ENCODE measurements at places on chromosomes 1 and 21.
A peak's percentile ranks its signal among the peaks of the same experiment; 100 is the strongest.

DNA sequence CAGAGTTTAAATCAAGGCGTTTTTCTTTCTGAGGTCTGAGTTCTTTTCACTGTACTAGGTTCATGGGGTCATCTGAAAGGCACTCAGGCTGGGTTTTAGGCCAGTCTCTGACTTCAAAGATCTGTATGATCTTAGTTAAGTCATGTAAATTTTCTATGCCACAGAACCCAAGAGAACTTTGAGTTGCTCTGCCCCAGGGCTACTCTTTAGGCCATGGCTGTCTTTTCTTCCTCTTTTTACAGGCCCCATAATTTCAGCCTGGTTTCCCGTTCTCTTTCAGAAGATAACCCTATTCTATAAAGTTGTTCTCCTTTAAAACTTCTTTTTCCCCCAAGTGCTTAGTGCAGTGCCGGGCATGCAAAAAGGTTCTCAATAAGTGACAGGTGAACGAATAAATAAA is 26.1 kb downstream of the METTL13 start:
- DNase-seq, result no peak

DNA sequence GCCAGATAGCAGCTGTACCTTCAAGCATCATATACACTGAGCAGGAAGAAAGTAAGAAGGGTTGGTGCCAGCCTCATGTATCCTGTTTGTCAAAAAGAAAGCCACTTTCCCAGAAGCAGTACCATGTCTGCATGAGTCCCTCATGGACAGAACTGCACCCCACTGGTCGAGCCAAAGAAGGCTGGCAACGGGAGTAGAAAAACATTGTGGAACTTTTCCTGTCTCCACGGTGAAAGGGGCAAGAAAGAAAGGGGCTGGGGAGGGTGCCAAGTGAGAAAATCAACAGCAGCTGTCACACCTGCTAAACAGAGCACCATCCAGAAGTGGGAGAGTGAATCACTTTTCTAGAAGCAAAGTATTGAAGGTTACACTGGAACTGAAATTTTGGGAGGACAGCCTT is 621.7 kb downstream of the LMO4 start:
- DNase-seq, result no peak

GRCh38 chr1:223708651-223709268 is 3.6 kb upstream of the CAPN2 start:
- no peak for DNase-seq

DNA sequence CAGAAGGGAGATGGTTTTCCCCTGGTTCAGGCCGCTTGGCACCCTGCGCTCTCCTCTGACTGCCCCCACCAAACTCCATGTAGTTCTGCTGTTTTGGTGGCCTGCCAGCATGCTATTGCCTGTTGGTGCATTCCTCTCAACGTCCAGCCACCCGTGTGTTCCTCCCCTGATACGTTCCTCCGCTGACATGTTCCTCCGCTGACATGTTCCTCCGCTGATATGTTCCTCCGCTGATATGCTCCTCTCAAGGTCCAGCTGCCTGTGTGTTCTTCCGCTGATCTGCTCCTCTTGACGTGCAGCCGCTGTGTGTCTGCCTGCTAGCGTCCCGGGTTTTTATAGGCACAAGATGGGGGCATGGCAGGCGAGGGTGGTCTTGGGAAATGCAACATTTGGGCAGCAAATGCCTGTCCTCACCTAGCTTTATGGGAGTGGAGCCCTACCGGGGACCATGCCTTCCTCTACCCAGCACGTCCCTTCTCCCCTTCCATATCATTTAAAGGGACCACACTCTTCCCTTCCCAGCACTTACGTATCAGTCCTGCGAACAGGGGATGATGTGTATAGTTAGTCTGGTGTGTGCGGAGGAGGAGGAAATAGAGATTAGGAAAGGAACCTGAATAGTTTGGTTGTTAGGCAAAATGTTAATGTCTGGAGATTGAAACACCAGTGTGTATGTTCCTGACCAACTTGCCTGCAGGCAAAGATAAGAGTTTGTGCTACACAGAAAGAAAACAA is 40.6 kb upstream of the PLA2G5 start:
- DNase-seq, result no peak

DNA sequence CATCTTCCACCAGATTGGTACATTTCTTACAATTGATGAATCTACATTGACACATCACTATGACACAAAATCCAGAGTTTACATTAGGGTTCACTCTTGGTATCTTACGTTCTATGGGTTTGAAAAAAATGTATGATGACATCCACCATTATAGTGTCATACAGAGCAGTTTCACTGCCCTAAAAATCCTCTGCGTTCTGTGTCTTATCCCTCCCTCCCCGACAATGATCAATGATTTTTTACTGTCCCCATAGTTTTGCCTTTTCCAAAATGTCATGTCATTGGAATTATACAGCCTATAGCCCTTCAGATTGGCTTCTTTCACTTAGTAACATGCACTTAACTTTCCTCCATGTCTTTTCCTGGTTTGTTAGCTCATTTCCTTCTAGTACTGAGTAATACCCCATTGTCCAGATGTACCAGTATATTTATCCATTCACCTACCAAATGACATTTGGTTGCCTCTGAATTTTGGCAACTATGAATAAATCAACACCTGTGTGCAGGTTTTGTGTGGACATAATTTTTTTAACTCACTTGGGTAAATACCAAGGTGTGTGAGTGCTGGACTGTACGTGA is 80.9 kb upstream of the CDC42BPA start:
- DNase-seq, result no peak

GRCh38 chr1:95203908-95204437 is 30.0 kb upstream of the RWDD3 start:
- no peak for DNase-seq

GRCh38 chr1:192224846-192225245 is 66.6 kb downstream of the RGS18 start:
- DNase-seq, result no peak

- no peak for DNase-seq
Measured at GRCh38 chr1:25618433-25618808, 1.8 kb downstream of the MAN1C1 start.

- peak; percentile 70 for DNase-seq
Measured at GRCh38 chr1:23216771-23217420, 406 bp downstream of the HTR1D start.

- no peak for DNase-seq
Measured at GRCh38 chr1:245571815-245572294, 417.1 kb downstream of the KIF26B start.

DNA sequence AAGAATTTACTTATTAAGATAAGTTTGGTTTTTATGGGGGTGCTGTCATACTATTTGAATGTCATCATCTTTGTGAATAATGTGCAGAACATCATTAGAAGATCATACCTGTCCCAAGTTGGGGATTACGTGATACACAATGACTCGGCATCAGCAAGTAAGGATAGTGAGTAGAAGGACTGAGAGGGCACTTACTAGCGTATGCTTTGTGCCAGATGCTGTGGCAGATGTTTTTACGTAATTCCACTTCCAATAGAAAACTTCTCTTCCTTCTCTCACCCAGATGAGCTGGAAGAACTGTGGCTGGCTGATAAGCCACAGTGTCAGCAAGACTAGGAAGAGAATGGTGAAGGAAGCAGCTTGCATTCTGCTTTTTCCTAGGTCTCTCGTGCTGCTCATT is 28.1 kb upstream of the TGFB2 start:
- DNase-seq, result no peak

DNA sequence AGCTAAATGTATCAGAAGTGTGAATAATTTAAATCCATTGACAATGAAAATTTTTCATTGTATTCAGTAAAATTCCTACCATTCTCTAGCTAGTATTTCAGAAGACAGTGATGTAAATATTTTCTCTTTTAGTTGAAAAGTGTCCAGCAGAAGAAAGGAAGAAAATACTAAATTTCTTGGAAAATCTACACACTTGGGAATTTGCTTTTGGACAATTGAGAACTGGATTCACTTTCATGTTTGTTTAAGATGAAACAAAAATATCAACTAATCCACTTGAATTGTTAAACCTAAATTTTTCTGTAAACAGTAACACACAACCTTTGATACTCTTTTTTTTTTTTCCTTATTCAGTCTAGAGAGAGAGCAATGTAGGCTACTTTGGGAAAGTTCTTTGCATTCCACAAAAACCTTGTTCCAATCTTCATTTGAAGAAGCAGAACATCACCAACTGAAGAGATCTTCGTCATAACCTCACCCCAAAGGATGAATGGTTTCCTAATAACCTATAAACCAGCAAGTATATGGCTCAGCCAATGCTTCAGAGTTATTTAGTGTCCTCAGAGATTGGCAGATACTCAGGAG is 155.1 kb upstream of the GORAB start:
- no peak for DNase-seq

- DNase-seq, result no peak
Measured at GRCh38 chr1:27016376-27016775, 3.7 kb upstream of the TENT5B start.

GRCh38 chr1:67213164-67213563 is 46.9 kb downstream of the IL23R start:
- no peak for DNase-seq

- no peak for DNase-seq
Measured at GRCh38 chr1:188170411-188170810, 1341.7 kb downstream of the PLA2G4A start.

DNA sequence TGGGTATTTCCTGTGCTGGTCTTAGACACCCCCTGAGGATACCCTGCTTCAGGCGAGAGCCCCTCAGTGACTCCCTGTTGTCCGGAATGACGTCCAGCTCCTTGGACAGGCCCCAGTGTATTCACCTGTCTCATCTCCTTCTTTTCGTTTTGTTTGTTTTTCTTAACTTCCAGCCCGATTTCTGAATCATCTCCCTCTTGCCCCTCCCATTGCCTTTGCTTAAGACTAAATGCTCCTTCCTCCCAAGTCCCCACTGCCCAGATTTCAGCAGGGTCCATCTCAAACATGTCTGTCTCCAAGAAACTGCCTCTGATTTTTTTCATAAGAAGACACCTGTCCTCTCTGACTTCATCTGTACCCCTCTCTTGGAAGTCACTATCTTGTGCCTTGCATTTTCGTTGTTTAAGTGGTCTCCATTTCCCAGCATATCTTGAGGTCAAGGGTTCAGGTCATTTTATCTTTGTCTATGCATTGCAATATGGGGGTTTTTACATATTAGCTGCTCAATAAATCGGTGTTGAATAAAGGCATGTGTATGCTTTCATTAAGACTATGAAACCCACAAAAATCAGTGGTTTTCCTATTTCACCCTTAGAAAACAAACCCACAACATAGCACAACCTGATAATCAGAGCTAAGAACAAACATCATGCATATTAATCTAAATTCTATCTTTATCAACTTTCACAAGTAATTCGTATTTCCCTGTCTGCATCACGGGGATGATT is 58.4 kb upstream of the LGALS8 start:
- DNase-seq, result no peak

DNA sequence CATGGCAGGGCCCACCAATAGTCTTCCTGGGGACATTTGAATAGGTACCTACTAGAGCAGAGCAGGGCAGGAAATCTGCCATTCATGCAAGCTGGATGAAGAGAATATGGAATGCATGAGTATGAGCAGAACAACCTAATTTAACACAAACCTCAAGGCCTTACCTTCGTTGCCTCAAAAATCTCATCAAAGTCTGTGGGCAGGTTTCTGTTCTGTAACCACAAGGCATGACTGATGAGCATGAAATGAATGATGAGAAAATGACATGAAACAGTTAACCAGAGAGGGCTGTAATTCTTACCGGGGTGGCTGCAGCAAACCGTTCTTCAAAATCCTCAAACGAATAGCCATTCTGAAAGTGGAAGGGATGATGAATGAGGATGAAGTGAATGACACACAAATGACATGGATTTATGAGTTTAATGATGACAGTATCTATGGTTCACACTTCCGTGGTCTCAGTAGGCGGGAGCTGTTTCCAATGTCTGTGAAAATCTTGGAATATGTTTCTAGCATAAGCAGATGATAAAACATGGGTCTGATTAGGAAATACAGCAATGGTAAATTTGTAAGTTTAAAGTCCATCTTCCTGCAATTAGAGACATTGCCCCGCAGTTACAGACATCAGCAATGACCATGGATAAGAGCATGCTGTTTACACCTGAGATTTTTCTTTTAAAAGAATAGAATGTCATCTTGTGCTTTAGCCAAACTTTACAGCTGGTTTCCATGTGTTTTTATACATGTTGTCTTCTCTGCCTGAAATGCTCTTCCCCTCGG is 67.6 kb upstream of the C8B start:
- DNase-seq, result no peak

DNA sequence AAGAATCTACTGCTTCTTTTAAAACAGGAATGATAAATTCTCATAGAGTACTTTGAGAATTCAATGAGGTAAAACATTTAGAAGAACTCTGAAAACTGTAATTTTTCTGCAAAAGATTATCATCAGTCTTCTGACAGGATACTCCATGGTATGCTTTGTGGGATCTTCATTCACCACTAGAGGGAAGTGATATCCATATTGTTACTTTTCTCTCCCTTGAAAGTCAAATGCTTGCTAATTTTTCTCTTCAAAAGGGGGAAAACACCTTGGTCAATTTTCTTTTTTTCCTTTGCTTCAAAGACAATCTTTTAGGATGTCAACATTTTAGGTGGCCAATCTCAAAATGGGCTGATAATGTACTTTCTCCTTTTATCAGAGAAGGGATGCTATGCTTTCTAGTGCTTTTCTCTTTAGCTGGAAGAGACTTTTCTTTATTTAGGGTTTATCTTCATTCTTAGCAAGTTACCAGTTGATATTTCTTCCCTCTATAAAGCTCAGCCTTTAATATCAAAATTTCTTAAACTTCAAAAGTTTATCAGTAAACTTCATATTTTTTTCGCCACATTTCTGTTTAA is 95.5 kb downstream of the NEGR1 start:
- DNase-seq, result no peak

DNA sequence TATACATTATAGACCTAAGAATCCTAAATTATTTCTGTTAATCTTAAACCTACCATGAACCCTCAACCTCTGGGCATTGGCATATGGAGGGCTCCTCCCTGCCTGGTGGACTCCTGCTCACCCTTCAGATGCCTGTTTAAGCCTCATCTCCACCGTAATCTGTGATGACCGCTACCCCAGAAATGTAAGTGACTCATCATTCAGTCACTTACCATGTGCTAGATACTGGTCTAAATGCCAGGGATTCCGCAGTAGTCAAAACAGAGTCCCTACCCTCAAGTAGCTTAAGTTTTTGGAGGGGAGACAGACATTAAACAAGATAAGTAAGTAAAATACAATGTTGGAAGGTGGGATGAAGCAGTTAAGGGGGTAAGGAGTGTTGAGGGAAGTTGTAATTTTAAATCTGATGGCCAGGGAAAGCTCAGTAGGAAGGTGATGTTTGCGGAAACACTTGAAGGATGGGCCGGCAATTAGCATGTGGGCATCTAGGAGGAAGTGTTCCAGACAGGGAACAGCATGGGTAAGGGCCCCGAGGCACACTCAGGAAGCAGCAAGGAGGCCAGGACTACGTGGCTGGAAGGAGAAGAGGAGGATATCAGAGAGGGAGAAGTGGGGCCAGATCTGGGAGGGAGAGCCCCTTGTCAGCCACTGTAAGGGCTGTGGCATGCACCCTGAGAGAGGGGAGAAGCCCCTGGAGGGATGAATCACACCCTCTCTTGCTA is 141.7 kb upstream of the HOOK1 start:
- DNase-seq, result no peak

DNA sequence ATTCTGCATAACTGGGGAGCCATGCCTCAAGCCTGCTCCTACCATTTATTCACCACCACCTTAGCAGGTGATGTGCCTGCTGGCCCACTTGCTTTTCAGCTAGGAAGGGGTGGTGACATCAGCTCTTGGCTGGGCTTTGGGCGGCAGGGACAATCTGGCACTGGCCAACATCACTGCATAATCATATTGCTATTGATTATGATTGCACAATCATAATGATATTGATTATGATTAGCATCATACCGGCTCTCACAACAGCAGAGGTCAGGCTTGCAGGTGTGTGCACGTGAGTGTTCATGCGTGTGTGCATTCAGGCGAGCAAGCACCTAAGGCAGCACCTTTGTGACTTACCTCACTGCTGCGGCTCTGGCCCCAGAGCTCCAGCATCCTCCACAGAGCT is 273.8 kb downstream of the AJAP1 start:
- DNase-seq, result no peak

Data from activated effector memory CD4-positive, alpha-beta T cell treated with anti-CD3 and anti-CD28 coated beads, Interleukin-2, amount 50 U/mL, for 16 hours (primary cell).